ENCODE measurements at places on chromosomes 3 and 15. TPM values are rescaled to one million over a fixed set of nuclear protein-coding genes. Genes with fewer than 3 reads are reported as not detected.

The SAMMSON gene
- total RNA-seq, result not detected

- DNase-seq, result no peak
These were observed 1.3 kb downstream of the SRP14 start for GRCh38 chr15:40037721-40038120.

DNA sequence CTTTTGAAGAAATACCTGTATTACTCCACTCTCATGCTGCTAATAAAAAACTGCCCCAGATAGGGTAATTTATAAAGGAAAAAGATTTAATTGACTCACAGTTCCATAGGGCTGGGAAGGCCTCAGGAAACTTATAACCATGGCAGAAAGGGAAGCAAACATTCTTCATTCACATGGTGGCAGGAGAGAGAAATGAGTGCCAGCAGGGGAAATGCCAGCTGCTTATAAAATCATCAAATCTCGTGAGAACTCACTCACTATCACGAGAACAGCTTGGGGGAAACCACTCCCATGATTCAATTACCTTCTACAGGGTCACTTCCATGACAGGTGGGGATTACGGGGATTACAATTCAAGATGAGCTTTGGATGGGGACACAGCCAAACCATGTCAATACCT, 18.7 kb downstream of the MFSD1 start:
- DNase-seq, result no peak

DNA sequence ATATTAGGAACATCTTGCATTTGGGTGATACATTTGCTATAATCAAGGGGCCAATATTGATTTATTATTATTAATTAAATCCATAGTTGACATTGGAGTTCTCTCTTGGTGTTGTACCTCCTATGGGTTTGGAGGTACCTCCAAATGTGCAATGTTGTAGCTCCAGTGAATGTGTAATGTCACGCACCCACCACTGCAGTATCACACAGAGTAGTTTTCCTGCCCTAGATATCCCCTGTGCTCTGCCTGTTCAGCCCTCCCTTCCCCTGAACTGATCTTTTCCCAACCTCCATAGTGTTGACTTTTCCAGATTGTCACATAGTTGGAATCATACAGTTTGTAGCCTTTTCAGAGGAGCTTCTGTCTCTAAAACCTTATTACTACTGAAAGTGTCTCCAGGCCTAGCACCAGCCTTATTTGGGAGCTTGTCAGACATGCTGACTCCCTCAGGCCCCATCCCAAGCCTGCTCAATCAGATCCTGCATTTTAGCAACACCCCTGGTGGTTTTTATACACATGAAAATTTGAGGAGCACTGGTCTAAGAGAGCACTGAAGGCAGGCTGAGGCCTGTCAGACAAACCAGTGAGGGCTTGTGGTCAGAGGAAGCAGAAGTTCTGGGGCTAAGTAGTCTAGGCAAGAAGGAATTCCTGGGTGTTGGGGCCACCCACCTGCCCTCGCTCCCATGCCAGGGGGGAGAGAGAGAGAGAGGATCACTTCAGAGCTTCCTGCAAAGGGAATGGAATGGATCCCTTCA, 73.4 kb downstream of the SLC6A11 start:
- no peak for DNase-seq

DNA sequence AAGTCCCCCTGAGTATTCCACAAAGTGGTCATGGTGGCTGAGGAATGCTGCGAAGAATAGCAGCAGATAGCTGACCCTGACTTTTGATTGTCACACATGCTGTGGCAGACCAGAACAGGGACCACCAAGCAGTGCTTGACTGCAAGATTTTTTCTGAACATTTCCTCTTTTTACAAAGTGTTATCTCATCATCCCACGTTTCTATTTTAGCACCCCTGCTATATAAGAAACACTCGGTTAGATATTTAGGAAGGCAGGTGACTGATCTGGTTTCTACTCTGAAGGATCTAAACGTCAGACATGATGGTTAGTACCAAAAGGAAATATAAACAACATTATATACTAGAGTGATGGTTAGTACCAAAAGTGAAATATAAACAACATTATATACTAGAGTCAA, 9.1 kb downstream of the SLC25A26 start:
- no peak for DNase-seq
